T follicular helper cell (primary cell): ENCODE measurements at places on chromosomes 5 and 9.

DNA sequence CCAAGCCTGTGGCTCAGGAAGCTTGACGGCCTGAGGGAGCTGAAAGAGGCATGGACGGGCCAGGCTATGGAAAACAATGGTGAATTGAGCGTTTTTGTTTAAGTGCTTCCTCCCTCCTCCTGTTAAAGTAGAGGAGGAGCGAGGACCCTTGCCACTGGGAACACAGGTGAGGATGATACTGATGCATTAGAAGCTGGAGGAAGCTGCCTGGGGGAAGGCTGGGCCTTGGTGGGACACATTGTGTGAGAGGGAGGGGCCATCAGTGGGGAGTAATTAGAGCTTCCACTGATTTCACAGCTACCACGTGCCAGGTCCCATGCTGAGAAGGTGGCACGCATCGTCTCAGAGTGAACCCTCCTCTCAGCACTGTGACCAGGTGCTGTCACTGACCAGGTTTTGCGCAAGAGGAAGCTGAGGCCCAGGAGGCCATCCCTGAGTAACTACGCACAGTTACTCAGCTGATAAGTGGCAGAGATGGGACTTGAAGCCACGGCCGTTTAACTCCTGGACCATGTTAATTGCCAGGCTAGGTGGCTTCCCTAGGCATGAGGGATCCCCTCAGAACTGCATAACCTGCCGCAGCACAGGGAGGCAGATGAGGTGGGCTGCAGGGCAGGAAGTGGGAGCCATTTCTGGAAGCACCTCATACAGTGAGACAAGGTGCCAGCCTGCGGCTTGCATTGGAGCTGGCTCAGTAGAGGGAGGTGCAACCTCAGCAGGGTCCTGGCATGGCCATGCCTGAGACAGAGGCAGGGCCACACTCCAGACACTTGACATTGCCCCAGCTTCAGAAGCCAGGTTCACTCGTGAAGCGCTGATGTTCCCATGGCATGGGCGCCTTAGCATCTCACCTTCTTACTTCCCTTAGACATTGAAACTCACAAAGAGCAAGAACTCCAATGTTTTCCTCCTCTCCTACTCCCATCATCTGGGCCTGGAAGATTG, 195.3 kb upstream of the MVB12B start:
- DNase-seq, result no peak

DNA sequence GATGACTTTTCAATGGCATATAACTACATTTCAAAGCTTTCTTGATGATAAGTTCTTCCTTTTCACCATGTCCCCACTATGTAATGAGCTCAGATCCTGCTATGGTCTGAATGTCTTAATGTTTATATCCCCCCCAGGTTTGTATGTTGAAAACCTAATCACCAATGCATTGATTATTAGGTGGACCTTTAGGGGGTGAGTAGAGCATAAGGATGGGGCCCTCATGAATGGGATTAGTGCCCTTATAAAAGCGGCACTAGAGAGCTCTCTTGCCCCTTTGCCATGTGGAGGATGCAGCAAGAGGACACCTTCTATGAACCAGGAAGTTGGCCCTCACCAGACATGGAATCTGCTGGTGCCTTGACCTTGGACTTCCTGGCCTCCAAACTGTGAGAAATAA, 316.8 kb downstream of the ARHGEF28 start:
- no peak for DNase-seq

DNA sequence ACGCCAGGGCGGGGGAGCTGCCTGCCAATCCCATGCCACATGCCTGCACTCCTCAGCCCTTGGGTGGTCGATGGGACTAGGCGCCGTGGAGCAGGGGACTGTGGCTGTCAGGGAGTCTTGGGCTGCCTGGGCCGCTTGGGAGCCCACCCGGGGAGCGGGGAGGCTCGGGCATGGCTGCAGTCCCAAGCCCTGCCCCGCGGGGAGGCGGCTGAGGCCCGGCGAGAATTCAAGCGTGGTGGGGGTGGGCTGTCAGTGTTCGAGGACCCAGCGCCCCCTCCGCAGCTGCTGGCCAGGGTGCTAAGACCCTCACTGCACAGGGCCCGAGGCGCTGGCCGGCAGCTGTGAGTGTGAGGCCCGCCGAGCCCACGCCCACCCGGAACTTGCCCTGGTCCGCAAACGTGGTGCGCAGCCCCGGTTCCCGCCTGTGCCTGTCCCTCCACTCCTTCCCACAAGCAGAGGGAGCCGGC, 83.2 kb upstream of the DMRTA1 start:
- no peak for DNase-seq

- no peak for DNase-seq
Observed at GRCh38 chr9:35948901-35949318, 9.0 kb downstream of the OR2S2 start.

DNA sequence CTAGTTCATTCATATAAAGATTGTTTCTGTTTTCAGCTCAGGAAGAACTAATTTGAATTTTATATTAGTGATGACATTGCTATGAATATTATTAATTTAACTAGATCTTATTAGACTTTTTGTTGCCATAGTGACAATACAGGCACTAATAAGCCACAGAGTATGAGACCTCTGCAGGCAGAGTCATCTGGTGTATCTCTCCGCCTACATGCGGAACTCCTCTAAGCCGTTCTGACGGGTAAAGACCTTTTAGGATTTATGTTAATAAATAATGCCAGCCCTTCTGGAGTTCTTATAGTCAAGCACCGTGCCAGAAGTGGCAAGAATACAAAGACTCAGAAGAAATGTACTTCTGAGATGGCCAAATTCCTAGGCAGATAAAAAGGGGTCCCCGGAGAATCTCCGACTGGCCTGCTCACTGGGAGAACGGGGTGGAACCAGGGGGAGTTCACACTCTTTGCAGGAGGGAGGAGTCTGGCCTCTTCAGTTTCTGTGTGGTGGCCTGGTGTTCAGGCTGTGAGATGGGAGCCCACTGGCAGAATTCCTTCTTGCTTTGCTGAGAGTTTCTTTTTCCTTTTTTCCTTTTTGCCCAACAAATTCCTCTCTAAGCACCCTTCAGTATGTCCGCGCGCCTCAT, 85.1 kb upstream of the IL12B start:
- DNase-seq, result no peak

DNA sequence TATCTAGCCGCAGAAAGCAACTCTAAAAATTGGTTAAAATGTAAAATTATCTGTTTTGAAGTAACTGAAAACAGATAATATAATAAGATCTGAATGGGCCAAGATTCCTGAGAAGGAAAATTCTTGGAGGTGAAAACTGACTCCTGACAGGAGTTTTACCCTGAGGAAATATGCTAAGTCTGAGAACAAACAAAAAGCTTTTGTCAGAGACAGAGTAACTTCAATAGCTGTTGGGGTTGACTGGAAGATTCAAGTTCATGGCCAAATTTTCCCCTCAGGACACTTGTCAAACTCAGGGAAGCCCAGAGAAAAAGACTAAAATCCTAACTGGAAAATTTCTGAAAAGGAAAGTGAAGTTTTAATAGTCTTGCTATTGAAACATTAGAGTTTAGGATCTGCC, 5.7 kb downstream of the PCDHB4 start:
- no peak for DNase-seq

- DNase-seq, result no peak
Observed at GRCh38 chr5:34718516-34718915, 62.4 kb downstream of the RAI14 start.

DNA sequence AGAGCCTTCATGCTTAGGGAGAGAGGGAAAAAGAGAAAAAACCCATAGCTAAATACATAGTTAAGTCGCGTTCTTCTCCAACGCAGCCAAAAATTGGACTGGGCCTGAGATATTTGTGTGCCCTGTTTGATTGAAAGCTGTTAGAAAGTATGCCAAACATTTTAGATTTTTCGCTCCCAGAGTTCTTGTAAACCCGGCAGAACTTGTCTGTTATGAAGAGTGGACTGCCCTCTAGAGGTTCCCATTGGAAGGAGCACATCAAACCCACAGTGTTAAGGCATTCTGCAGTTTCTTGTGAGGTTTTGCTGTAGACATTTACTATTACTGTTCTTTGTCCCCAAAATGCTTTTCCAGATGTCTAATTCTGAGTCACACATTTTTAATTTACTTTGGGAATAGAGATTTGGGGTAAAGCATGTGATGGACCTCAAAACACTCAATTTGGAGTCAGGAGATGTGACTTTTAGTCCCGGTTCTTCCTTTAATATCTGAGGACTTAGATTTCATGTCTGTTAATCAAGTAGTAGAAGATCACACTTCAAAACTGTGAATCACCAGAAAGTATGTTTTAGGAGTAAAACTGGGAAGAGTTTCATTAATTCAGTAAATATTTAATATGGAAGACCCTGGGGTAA, 96.6 kb downstream of the PCSK1 start:
- DNase-seq, result peak; percentile 39

DNA sequence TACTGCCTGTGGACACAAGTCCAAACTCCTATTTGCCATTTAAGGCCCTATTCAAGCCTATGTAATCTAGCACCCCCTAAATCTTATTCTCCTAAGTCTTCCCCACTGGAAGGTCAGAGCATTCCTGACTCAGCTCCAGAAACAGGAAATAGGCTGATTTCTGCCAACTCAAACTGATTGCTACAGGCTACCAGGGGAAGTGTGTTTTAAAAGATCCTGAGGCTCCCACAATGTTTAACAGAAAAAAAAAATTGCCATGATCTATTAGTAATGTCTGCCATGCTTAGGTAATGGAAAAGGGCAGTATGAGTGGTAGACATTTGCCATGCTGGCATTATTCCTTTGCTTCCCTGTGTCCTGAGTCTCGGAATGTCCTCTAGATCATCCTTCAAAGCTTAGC, 65.8 kb upstream of the BRINP1 start:
- DNase-seq, result no peak

DNA sequence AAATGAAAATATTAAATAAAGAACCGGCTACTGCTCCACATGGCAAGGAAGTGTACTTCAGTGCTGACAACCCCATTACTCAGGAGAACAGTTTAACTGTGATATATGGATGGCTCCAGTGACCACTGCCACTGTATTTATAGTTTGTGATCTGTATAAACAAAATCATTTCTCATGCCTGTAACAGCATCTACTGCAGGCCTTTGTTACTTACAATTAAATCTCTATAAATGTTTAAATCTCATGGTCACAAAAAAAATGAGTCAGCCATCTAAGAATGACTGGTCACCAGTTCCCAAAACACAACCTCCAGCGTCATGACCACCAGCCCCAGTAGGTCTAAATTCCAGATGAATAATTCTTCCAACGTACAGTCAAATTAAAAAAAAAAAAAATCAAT, 24.6 kb downstream of the SERINC5 start:
- no peak for DNase-seq

GRCh38 chr5:131587541-131587940, 47.5 kb downstream of the RAPGEF6 start:
- no peak for DNase-seq

DNA sequence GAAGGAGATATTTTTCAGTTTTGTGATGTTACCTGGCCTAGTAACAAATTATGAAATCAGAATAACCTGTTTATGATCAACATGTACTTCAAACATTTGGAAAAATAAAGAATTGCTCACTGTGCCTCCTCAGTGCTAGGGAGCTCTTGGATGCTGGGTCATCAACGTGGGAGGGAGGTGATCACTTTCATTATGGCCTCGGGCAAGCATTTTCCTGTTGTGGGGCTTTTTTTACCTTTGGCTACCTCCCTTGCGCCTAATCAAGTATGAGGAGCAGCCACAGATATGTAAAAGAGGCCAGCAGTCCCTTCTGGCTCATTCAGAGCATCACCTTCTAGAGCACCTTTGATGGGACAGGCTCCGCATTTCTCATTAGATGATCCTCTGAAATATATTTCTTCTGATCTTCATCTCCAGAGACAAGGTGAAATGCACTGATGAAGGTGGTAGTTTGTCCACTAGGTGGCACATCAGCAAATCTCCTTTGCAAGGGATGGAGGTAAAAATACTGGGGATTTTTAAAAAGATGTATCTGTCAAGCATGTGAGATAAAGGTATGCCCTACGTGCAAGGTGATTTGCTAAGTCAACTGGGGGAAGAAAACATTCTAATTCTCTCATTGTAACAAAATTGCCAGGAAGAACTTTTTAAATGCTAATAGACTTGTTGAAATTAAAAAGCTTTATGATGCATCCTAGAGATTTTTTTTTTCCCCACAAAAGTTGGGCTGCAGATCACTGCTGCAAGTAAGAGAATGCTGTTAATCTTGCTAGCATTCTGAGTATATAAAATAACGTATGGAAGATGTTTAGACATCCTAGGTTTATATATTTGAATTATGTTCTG, 218.2 kb downstream of the MAST4 start:
- DNase-seq, result peak; percentile 9

GRCh38 chr5:38793099-38793498, 52.7 kb upstream of the OSMR start:
- no peak for DNase-seq

- DNase-seq, result no peak
Observed at GRCh38 chr9:71756753-71757152, 11.6 kb downstream of the CEMIP2 start.

DNA sequence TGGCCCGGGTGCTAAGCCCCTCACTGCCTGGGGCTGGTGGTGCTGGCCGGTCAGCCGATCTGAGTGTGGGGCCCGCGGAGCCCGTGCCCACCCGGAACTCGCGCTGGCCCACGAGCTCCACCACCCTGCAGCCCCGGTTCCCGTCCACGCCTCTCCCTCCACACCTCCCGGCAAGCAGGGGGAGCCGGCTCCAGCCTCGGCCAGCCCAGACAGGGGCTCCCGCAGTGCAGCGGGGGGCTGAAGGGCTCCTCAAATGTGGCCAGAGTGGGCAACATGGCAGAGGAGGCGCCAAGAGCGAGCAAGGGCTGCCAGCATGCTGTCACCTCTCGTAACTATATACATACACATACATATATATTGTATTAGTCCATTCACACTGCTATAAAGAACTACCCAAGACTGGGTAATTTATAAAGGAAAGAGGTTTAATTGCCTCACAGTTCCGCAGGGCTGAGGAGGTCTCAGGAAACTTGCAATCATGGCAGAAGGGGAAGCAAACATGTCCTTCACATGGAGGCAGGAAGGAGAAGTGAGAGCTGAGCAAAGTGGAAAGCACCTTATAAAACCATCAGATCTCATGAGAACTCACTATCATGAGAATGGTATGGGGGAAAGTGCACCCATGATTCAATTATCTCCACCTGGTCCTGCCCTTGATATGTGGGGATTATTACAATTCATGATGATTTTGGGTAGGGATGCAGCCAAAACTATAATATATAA, 56.8 kb downstream of the LIX1 start:
- DNase-seq, result no peak

GRCh38 chr9:97447001-97447400, 35.1 kb downstream of the TDRD7 start:
- no peak for DNase-seq

- DNase-seq, result no peak
Observed at GRCh38 chr9:134381671-134382516, 55.6 kb downstream of the RXRA start.

- DNase-seq, result no peak
Observed at GRCh38 chr5:36651761-36652685, 45.6 kb downstream of the SLC1A3 start.

- DNase-seq, result no peak
Observed at GRCh38 chr5:39219437-39219836, at the start of gene FYB1. FYB1 (minus strand) TSS chr5:39219563; CDS start chr5:39202960, 16,603 bp downstream.

GRCh38 chr5:123438902-123439301, 15.7 kb upstream of the CEP120 start:
- no peak for DNase-seq

DNA sequence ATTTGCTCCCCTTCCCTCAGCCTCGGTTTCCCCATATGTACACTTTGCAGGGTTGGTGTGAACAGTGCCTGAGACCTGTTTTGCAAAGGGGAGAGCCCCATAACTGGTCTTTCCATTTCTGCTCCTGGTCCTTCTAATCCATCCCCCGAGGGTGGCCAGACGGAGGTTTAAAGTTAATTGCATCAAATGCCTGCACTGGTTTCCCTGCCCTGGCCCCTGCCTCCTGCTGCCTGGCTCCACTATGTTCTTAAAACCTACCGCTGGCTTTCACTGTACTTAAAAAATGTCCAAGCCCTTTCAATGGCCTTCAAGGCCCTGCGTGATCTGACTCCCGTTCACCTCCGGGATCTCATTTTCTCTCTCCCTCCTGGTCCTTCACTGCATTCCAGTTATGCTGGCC, 183.0 kb downstream of the RGS3 start:
- DNase-seq, result no peak
